Effector CD8-positive, alpha-beta T cell (primary cell): ENCODE measurements at places on chromosomes 7 and 10.
A peak's percentile ranks its signal among the peaks of the same experiment; 100 is the strongest.

GRCh38 chr10:77887631-77888355, 38.8 kb downstream of the DLG5 start:
- DNase-seq: no peak

DNA sequence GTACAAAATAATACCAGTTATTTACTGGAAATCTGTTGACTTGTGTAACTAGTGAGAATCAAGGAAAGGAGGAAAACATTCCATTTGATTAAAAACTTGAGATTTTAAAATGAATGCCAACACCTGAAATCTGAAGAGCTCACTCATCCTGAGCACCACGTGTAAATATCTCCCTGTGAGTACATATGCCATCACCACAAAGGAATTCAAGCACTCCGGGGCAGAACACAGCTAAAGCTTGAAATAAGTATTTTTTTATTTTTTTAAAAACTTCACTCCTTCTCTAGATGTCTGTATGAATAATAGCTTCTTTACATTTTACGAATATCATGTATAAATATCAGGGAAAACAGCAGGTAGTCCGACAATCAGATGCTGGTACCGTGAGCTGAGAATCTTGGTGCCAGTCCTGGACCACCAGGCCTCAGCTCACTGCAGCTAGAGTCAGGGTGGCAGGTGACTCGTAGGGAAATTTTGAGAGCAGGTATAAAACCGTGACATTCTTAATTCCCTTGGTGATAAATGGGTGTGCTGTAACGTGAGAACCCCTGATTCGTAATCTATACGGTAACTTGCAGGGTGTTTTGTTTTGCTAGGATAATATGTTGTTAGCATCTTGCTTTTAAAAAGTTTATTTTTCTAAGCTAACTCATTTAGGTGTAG, 12.7 kb downstream of the LMTK2 start:
- no peak for DNase-seq

- DNase-seq: no peak
These were observed 94.4 kb downstream of the TAX1BP1 start for GRCh38 chr7:27834179-27834921.

GRCh38 chr7:9192969-9193368, 759.6 kb downstream of the NXPH1 start:
- DNase-seq: no peak

- DNase-seq: no peak
These were observed 382.7 kb upstream of the FOXK1 start for GRCh38 chr7:4299431-4299830.

DNA sequence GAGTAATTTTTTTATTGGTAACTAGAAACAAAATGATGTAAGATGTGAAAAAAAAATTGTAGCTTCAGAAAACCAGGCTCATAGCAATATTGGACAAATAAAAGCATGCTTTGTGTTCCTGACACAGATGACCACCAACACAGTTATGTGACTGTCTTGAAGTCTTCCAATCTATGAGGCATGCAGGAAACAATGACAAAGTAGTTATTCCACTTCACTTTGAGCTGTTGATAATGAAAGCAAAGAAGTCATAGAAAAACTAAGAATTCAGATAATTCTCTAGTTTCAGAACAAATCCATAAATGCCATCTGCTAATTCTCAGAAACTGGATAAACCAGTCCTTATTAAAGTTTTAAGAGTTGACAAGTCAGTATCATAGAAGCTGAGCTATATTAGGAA, 378.4 kb upstream of the SEMA3D start:
- DNase-seq: no peak

DNA sequence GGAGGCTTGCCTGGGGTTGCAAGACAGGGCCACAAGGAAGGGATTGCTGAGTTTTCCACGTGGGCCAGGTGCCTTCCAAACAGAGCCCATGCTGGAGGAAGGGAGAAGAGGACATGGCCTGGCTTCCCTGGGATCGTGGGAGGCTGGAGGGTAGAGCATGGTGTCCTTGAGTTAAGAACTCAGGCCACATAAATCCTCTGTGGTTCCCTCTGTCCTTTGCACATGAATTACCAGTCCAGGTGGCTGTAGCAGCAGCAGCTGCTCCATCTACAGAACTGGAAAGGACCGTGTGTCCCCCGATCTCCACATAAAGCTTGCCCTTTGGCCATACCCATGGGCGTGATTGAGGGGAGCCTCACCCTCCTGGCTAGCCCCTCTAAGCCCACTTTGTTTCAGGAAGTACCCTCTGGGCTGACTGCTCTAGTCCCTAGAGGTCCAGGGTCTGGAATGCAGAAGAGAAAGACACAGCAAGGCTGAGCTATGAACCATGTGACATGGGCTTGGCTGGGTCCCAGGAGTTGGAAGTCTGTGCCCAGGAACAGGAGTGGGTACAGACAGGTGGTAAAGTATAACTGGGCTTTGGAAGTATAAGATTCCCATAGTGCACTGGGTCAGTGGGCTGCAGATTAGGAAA, 84.9 kb downstream of the C10orf105 start:
- DNase-seq: no peak

GRCh38 chr10:120963594-120964220, 112.5 kb downstream of the WDR11 start:
- no peak for DNase-seq

DNA sequence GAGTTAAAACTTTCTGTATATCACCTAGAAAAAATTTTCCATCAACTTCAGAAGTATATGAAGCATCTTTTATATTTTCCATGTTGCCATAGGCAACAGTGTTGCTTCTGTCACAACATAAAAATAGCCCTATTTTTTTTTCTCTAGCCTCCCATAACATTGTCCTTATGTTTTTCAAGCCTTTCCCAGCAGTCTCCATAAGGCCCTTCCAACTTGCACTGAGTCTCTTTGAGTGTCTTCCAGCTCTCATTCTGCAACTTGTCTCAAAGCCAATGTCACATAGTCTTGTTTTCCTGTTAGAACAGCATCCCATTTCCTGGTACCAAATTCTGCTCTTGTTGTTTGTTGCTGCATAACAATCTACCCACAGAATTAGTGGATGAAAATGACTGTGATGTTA, 1055.5 kb upstream of the GHITM start:
- DNase-seq: no peak

- DNase-seq: no peak
These were observed 201.6 kb upstream of the KLF6 start for GRCh38 chr10:3986493-3987142.

DNA sequence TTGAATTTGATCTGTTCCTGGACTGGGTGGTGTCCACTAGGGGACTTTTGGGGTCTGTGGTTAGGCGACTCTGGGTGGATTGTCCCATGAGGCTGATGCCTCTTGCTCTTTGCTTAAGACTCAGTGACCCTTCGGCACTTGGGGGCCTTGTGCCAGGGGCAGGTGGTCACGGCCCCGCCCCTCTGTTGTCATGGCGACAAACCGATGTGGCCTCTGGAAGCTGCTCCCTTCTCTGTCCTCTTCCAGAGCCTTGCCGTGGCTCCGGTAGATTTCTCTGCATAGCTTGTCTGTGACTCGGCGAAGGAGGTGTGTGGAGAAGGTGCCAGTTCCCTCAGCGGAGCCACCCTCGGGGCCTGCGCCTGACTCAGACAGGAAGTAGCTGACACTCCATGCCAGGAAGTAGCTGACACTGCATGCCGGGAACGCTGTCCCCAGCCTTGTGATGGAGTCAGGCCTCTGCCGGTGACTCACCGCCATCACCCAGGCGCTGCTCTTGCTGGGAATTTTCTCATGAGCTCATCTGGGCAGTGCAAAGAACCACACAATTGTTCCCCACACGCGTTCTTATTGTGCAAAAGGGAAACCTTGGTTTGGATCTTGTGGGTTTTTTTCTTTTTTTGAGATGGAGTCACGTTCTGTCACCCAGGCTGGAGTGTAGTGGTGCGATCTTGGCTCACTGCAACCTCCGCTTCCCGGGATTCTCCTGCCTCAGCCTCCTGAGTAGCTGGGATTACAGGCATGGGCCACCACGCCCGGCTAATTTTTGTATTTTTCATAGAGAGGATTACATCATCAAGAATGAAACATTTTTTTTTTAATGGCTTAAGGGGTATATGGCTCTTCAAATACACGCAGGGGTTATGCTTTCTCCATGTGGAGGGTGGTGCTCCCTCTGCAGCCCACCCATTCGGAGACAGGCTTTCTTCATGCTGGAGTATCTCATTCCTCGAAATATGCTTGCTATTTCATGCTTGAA, 72.6 kb downstream of the PFKFB3 start:
- peak; percentile 52 for DNase-seq

DNA sequence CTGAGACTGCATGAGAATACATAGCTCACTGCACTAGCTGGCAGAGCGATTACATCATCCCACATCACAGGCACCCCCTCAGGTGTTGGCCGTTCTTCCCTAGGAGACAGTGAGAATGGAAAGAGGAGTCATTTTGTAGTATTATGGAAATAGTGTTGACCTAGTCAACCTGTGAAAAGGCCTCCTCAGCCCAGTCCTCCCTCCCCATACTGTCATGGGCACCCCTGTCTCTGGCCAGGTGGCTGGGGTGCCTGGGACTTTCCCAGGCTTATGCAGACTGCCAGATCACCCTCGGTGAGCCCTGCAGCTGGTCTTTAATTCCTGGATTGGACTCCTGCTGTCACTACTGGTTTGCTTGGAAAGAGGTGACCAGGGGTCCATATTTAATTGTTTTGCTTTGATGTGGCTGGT, 4.0 kb downstream of the INPP5A start:
- no peak for DNase-seq

DNA sequence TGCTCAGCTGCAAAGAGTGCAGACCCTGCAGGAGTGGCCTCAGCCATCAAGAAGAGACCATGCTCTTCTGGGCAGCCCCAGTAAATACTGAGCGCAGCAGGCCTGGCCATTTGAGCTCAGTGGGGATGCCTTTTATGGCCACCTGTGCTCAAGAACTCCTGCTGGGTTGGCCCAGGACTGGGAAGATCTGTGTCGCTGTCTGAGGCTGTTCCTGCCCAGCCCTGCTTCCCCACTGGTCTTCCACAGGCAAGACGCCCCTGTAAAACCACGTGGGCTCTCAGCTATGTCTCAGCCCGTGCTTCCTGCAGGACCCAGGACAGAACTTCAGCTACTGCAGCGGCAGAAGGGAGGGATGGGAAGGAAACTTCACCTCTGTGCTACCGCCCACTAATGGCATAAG, 10.5 kb upstream of the PPIF start:
- DNase-seq: no peak

DNA sequence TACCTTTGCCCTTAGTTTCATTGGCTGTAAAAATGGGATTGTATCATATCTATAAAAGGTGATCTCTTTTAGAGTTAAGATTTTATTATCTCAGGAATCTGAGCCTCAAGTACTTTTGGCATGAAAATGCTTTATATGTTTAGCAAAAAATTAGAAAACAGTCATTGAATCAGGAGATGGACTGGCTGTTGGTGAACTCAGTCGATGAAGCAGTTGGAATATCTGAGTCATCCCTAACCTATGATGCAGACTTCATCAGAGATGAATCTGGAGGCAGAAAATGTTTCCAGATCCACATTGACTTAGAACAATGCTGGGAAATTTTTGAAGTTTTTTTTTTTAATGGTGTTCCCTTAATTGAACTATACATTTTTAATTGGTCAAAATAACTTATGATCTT, 228.5 kb downstream of the SLC25A13 start:
- no peak for DNase-seq

DNA sequence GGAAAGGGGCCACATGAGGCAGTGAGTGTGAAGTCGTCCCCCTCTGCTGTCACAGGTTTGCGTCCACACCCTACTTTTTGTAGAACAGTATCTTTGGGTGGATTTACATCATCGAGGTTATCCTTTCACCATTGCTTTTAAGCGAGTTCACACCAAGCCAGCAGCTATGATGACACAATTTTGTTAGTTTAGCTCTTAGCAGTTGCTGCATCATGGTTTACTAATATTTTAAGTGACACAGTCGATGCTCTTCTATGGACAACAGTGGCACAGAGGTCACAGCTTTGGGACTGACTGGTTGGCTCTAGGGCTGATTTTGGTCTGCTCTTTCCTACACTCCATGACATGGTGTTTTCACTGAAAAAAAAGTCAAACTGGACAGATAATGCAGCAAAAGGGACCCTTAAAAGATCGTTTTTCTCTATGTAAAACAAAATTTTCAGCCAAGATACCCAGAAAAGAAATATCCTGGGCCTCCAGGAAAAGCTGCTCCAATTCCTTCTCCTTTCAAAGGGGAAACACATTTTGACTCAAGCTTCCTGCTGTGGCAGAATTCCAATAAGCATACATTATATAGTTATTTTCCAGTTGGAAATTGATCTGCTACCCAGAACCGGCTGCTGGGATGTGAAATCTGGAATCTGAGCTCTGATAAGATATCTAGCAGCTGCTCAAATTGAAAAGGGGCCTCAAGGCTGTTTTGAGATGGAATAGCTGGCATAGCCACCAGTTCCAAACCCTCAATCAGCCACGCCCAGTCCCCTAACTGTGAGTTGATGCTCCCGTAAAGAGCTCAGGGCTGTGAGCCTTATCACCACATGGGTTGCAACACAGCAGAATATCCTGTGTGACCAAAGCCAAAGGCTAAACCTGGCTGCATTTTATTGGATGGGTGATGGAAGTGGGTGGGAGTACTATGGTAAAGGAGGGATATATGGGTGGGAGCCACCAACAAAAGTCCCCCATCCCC, 114.2 kb downstream of the SMURF1 start:
- no peak for DNase-seq

DNA sequence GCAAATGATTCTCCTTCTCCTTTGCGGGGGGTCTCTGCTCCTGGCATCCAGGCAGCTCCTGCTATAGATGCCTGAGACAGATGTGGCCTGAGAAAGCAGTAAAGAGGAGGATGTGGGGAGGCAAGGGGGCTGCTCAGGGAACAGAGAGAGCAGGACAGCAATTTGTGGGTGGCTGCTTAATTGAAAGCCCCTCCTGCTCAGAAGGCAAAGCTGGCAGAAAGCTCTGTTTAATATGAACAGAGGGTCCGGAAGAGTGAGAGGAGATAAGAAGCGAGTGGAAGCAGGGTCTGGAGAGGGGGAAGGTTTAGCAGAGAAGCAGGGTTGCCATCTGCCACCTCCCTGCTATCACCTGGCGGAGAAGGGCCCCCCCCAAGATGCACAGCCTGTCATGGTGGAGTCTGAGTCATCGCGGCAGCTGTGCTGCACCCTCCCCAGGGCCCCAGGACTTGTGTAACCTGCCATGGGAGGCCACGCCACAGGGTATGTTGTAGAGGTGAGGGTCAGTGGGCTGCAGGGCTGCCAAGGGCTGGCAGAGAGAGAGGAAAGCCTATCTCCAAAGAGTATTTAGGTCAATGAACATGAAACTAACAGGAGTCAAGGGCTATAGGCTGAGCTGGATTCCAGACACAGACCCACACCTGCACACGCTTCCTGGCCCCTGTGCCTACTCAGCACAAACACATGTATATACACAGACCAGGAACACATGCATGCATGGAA, 1109.8 kb upstream of the AUTS2 start:
- DNase-seq: no peak

- DNase-seq: no peak
These were observed 18.5 kb downstream of the EIF3B start for GRCh38 chr7:2373124-2373556.
